ENCODE measurements at places on chromosomes 2 and 18. TPM values are rescaled to one million over a fixed set of nuclear protein-coding genes. Genes with fewer than 3 reads are reported as not detected.

The CFAP221 gene
- 12.2 TPM for total RNA-seq

The GAL3ST2 gene
- 0.26 TPM for total RNA-seq

The C2orf81 gene
- 1.7 TPM for total RNA-seq

The MYO5B gene
- total RNA-seq, result 6.6 TPM

The SPDYA gene
- 1.3 TPM for total RNA-seq

The CYP1B1 gene
- total RNA-seq, result 860 TPM

The ABCG8 gene
- not detected for total RNA-seq

The CYTIP gene
- 0.76 TPM for total RNA-seq

The LIPG gene
- 0.32 TPM for total RNA-seq

The SOWAHC gene
- 29.5 TPM for total RNA-seq

The BMP10 gene
- not detected for total RNA-seq

The DCDC2C gene
- not detected for total RNA-seq

The DPP4 gene
- 81.0 TPM for total RNA-seq

The TLX2 gene
- 0.11 TPM for total RNA-seq

The GDF7 gene
- 0.91 TPM for total RNA-seq

The RUFY4 gene
- total RNA-seq, result not detected

The THAP4 gene
- 35.3 TPM for total RNA-seq

The ANKAR gene
- total RNA-seq, result 18.7 TPM

The TCF4 gene
- total RNA-seq, result 136 TPM

The RAPGEF4 gene
- 1.3 TPM for total RNA-seq

The DHRS9 gene
- not detected for total RNA-seq

The EFHD1 gene
- total RNA-seq, result 1.3 TPM

The TSPYL6 gene
- under 0.01 TPM for total RNA-seq

The FAM124B gene
- 0.13 TPM for total RNA-seq

The GPR35 gene
- 0.65 TPM for total RNA-seq

The PPP4R3B gene
- 52.5 TPM for total RNA-seq

The SNED1 gene
- 52.8 TPM for total RNA-seq

The FBLN7 gene
- total RNA-seq, result 3.1 TPM

The UGT1A9 gene
- total RNA-seq, result not detected

The ZNF396 gene
- total RNA-seq, result 4.5 TPM

The MZT2B gene
- total RNA-seq, result 91.7 TPM

The ANKRD62 gene
- total RNA-seq, result not detected

The CFC1B gene
- total RNA-seq, result not detected

The NEU2 gene
- total RNA-seq, result not detected

The PIKFYVE gene
- 64.3 TPM for total RNA-seq

The M1AP gene
- 0.43 TPM for total RNA-seq

The UGT1A3 gene
- total RNA-seq, result not detected

The ADAM23 gene
- total RNA-seq, result 0.13 TPM

All from articular chondrocyte of knee joint (primary cell).